ENCODE measurements at places on chromosomes 6 and 20.

- peak; percentile 55 for DNase-seq
Measured at GRCh38 chr6:127342946-127343808, at the start of gene ECHDC1. TSS of gene ECHDC1 (minus strand) at chr6:127343609. CDS start at chr6:127331028, 12,581 bp downstream.

- DNase-seq, result no peak
Measured at GRCh38 chr20:1146957-1147356, 28.6 kb downstream of the PSMF1 start.

DNA sequence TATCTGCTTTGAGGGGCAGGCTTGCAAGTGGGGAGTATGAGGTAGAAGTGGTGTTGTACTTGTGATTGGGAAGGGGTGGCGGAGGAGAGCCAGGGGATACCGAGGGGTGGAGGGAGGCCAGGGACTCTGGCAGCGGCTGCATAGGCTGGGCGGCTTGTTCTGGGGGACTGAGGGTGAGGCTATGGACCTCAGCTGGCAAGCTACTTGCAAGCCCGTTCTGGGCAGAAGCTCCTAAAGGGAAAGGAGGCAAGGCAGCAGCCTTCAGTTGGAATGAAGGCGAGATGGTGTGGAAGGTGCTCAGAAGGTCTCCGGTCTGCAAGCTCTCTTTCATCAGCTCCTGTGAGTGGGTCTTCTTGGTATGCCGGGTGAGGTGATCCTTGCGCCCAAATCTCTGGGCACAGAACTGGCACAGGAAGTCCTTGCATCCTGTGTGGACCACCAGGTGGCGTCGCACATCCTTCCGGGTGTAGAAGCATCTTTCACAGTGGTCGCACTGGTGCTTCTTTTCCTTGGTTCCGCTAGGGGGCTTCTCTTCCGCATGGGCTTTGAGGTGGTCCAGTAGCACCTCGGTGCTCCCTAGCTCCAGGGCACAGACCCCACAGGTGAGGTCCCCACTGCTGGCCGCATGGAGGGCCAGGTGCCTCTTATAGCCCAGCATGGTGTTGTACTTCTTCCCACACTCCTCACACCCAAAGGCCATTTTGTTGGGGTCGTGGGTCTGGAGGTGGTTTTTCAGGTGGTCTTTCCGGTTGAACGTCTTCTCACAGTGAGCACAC lies 66.0 kb downstream of the PLAGL1 start:
- DNase-seq, result peak; percentile 21

- no peak for DNase-seq
Measured at GRCh38 chr20:35200267-35200666, 26.2 kb upstream of the MMP24 start.

DNA sequence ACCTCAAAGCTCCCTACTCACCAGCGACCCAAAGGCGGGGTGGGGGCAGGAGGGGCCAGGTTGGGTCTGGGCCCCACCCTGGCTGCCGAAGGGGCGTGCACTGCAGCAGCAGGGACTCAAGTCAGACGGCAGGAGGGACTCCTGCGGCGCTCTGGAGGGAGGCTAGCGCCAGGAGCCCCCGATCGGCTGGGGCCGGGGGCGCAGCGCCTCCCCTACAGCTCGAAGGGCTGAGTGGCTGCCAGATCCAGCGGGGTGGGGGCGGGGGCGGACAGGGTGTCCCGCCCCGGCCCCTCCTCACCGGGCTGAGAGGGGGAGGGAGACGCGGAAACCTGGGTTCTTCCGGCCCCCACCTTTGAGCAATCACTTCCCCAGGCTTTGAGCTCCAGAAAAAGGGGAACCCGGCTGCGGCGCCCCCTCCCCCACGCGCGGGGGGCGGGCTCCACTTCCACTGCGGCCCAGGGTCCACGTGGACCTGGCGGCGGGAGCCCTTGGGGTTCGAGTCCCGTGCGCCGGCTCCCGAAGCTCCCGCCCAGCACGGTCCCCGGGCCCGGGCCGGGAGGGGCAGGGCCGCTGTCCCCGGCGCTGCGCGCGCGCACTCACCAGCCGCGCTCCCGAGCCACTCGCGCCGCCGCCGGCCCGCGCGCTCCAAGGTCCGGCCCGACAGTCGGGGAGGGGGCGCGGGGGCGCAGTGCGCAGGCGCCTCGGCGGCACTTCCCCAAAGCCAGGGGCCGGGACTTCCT lies at the start of gene RGS19:
Gene RGS19, minus strand, starts transcription at position 246 of the 740 bp plus-strand sequence. CDS start 2,632 bp downstream, outside the sequence.
- DNase-seq, result peak; percentile 62

DNA sequence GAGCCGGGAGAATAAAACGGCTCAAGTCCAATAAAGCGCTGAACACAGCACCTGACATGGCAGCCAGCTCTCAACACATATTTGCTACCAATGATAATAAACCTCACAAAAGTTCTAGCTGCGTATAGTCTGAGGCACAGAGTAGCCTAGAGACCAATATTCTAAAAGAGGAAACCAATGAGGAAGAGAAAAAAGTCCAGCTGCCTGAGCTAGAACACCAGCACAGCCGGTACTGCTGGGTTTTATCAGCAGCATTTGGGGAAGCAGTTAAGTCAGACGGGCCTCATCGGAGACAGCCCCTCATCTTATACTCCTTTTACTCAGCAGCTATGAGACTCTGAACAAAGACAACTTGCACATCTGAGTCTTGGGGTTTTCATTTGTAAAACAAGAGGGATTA lies 2.4 kb upstream of the RTF2 start:
- no peak for DNase-seq

DNA sequence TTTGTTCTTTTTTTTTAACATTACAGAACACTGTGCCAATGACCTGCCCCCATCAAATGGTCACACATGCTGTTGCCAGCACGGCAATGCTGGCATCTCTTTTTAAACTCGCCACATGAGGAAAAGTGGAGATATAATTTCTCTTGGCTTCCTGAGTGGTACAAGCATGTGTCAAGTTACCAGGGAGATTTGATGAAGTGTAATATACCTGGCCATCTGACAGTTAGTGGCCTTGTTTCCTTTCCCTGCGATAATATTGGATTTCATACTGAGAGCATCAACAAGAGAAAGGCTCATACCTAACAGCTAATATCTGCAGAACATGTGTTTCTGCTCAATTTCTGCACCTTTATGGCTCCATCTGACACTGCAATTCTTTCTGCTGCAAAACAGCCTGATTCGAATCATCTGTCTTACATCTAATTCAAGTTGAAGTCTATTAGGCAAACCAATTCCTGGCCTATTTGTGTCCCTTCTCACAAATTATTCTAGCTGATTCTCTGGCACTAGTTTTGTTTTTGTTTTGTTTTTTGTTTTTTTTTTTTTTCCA lies 519.5 kb downstream of the PREX1 start:
- DNase-seq, result no peak

- DNase-seq, result no peak
Measured at GRCh38 chr6:47310131-47310480, 401 bp upstream of the TNFRSF21 start.

DNA sequence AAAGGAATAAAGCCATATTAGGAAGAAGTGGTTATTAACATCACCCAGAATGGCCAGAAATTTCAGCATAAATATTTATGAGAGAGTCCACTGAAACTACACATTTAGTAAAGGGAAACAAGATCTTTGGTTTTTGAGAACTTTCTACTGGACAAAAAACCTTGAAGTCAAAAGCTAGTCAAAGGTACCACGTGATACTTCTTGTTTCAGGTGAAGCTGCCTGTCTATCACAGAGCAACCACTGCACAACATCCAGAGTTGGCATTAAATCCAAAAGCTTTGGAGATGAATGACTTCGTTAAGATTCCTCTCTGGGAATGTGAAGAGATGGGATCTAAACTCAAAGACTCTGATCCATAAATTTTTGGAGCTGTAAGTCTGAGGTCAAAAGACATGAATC lies 137.0 kb downstream of the KCNQ5 start:
- DNase-seq, result no peak

- DNase-seq, result no peak
Measured at GRCh38 chr20:13002251-13002650, 6.5 kb upstream of the SPTLC3 start.

GRCh38 chr6:37486121-37486839 lies 13.4 kb downstream of the CCDC167 start:
- no peak for DNase-seq

- DNase-seq, result no peak
Measured at GRCh38 chr20:33568378-33568777, 78.5 kb downstream of the CBFA2T2 start.

DNA sequence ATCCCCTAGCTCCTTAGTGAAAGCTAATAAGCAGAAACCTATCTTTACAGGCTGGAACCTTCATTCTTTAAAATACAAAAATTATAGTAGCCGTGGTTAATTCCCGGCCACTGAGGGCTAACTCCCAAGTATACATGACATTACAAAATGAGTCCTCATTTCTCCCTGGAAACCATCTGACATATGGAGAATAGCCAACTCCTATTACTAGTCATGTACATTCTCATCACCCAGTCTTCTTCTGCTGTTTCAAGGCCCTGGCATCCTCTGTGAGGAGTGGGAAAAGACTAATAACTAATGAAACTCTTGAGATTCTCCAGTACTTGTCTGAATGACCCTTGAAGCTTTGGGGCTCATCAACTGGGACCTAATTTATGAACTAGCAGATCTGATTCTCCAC lies 30.2 kb downstream of the CSNK2A1 start:
- no peak for DNase-seq

- no peak for DNase-seq
Measured at GRCh38 chr6:112343977-112344376, 3.2 kb upstream of the RFPL4B start.

- DNase-seq, result no peak
Measured at GRCh38 chr20:52888096-52888495, 84.1 kb upstream of the TSHZ2 start.

DNA sequence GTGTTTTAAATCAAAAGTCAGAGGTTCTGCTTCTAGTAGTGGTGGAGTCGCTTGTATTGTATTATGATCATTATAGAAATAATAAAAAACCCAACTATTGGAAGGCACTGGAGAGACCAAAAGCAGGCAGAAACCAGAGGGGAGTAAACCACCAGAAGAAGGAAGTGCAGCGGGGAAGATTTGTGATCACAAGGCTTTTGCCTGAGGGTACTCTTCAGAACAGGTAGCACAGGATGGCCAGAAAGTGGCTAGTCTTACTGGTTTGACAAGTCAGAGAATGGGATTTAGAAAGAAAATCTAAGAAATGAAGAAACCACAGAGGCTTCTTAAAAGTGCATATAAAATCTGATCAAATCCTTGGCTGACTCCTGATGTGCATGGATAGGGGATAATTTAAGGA lies 24.0 kb downstream of the MAPK13 start:
- DNase-seq, result no peak

DNA sequence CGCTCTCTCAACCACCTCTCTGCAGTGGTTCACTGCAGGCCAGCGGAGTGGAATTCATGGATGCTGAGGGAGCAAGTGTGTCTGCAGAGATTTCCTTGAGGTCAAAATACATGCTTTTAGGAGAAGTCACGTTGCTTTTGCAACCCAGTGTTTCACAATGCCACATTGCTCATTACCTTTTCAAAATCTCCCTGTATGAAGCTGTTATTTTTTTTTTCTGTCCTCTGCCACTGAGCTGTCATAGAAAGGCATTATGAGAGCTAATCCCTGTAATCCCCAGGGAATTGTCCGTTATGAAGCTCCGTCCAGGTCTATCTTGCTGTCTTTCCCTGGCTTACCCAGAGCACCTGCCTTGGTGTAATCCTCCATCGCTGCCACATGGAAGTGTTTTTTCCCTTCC lies 60.5 kb upstream of the SLC22A23 start:
- DNase-seq, result no peak

GRCh38 chr6:40788661-40789655 lies 201.8 kb upstream of the LRFN2 start:
- no peak for DNase-seq

GRCh38 chr6:147166360-147166944 lies 37.8 kb upstream of the STXBP5 start:
- no peak for DNase-seq

DNA sequence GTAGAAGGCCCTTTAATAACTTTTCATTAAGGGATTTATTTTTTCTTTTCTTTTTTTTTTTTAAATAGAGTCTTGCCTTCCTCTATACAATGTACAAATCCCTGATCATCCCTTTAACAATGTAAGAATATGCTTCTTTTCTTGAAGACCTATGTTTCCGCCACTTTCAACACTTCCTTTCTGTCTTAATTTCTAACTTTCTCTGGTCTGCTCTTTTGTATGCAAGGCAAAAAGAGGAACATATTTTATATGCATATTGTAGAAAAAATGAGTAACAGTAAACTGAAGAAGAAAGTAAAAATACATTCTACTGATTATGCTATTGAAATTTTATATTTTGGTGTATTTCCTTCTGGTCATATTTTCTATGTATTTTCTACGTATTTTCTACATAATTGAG lies 484.7 kb downstream of the TFAP2B start:
- no peak for DNase-seq

DNA sequence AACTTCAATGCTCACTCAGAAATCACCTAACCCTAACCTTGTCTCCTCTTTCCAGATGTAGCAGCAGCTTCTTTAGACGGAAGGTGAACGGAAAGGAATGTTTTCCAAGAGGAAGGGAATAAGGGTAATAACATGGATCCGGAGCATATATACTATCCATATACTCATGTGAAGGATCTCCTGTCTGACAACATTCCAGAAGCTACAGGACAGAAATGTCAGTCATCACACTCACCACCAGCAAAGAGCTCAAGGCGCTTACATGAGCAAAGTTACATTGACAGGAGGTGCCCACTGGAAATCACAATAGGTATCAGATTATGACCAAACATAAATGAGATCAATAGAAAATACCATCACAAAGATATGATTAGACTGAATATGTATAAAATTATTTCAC lies 122.1 kb upstream of the CCDC28A start:
- no peak for DNase-seq

DNA sequence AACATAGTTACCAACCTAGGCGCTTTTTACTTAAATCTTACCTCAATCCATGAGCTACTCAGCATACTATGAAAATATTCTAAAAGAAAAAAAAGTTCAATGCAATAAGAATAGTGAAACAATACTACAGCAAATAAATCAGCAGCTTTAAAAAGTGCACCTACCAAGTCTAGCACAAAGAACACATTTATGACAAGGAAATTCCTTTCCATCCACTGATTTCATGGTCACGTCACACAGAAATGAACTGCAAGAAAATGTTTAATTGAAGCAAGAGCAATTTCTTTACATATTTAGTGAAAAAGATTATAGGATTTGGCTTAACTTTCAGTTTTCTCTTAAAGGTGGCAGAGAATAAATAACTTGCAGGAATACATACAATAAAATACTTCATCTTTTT lies 36.2 kb downstream of the IBTK start:
- DNase-seq, result no peak

GRCh38 chr6:51289041-51289440 lies 470.4 kb downstream of the TFAP2B start:
- no peak for DNase-seq

DNA sequence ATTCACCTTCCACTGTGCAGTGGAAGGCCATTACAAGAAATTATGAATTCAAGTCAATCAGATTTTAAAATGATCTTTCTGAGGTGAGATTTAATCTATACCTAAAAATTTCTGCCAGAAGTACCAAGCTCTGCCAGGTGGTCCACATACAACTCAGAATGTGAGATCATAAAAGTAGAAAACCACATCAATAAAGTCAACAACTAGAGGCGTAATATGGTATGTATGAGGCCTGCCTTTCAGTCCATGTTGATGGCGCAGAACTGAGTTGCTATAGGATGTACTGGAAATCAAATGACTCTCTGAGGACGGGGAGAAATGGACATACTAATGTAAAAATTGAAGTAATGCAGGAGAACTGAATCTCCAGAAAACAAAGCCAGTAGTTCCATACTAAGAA lies 163.8 kb upstream of the FBXL4 start:
- DNase-seq, result no peak

GRCh38 chr6:149563928-149564325 lies 2.2 kb upstream of the GINM1 start:
- DNase-seq, result no peak

- DNase-seq, result no peak
Measured at GRCh38 chr6:161152907-161153662, 120.8 kb downstream of the AGPAT4 start.
